Stimulated activated CD4-positive, alpha-beta T cell treated with anti-CD3 and anti-CD28 coated beads, Interleukin-4, amount 100 ng/mL, for 4 hours (primary cell): ENCODE measurements at places on chromosomes 16 and 17.

- no peak for DNase-seq
Measured at GRCh38 chr16:2429771-2430663, 770 bp downstream of the CCNF start.

GRCh38 chr16:62883509-62883908 is 847.3 kb upstream of the CDH8 start:
- DNase-seq, result no peak

GRCh38 chr16:11667824-11668622 is at the start of gene SNN:
TSS of gene SNN (plus strand) at chr16:11668455. CDS start at chr16:11676060, 7,605 bp downstream.
- DNase-seq, result peak; percentile 90

DNA sequence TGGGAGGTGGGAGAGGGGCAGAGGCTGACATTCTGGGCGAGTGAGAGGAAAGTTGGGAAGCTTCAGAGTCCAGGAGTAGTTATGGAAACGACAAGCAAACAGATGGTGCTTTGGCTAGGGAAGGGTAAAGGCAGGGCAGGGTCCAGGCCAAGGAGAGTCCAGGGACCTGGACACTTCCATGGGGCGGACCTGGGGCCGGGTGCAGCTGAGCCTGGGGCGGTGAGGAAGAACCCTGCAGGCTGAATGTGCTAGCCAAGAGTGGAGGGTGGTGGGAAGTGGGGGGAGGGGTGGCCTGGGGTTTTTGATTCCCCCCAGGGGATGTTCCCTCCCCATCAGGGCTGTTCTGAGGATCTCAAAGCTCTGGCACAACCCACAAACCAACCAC is 2.6 kb downstream of the PPP1R9B start:
- no peak for DNase-seq

DNA sequence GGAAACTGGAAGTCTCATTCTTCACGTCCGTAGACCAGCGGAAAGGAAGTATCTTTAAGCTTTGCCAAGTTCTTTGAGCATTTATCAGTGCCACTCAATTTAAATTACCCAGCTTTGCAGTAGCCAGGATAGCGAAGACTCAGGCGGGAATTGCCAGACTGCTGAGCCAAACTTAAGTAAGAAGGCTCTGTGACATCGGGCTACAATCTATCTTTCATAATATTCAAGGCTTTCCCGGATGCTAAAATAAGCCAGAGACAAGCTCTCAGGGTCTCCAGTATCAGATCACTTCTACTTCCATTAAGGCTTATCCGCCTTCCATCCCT is 436 bp upstream of the BRIP1 start:
- DNase-seq, result no peak

- DNase-seq, result no peak
Measured at GRCh38 chr16:84423416-84423837, 55.1 kb downstream of the ATP2C2 start.

DNA sequence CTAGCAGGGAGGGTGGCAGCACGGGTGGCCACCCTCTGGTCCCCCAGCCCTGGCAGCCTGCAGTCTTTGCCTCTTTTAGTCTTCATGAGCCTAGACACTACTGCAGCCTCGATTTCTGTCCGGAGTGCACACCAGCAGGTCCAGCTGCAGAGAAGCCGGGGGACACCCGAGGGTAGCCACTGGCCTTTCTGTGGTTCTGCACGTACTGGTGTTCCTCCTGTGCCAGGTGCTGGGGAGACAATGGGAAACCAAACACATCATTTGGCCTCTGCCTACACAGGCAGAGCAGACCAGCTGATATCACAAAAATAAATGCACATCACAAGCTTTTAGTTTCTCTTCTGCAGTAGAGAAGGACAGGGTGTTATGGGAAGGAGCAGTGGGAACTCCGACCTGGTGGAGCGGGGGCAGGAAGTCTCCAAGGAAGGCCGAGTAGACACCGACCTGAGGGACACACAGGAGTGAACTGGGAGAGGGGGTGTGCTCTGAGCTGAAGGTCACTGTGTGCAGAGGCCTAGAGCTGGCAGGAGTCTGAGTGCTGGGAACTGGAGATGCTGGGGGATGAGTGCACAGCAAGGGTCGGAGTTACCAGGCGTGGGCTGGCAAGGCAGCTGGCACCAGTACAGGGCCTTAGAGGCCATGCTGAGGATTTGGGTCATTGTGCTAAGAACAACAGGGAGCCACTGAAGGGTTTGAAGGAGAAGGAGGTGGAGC is 23.1 kb downstream of the GPT2 start:
- no peak for DNase-seq
